NCI-H1436 treated with DMSO at 0.1 percent for 48 hours (cell line): ENCODE measurements at places on chromosomes 2 and 18.
A peak's percentile ranks its signal among the peaks of the same experiment; 100 is the strongest.

GRCh38 chr2:162490761-162491470 lies 147.0 kb downstream of the GCA start:
- no peak for DNase-seq

GRCh38 chr2:147989809-147990403 lies 30.6 kb downstream of the ORC4 start:
- no peak for DNase-seq

DNA sequence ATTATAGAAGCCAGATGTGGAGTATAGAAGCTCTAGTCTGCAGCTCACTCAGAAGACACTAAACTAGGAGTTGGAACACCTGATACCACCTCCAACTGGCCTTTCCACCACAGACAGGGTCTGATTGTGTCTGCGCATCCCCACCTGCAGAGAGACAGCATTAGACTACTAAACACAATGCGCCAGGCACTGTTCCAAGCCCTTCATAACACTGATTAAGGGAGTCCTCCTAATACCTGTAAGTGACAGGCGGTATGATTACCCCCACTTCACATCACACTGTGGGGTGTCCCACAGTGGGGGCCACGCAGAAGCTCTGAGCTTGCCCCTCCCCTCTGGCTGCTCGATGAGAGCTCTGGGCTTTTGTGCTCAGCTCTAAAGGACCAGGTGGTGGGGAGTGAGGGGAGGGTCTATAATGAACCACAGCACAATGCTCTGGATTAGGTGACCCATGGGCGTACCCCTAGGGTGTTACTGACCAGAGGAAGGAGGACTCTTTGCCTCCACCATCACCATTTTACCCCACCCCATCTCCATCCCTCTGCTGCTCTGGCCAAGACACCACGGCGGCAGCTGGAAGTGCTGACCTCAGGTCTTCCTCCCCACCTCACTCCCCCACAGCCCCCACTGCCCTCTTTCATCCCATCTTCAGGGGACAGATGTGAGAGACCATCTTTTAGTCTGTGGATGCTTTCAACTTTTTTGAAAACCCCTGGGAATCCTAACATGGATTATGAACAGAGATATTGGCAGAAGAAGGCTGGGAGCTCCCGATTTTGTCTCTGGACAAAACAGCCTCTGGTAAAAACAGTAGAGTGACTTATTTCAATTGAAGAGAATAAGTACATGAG lies 145.1 kb downstream of the GFPT1 start:
- peak; percentile 3 for DNase-seq

DNA sequence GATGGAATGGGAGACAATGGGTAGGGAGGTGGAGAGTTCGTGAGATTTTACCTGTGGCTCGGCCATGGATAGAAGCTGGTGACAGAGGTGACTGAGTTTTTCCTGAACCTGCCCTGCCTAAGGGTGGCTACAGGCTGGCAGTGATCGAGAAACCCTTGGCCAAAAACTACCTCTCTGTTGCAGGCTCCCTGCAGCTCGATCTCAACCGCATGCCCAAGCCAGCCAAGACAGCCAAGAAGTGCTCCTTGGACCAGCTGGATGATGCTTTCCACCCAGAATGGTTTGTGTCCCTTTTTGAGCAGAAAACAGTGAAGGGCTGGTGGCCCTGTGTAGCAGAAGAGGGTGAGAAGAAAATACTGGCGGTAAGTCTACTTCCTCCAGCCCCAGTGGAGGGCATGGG lies 225.5 kb downstream of the DYSF start:
- no peak for DNase-seq

DNA sequence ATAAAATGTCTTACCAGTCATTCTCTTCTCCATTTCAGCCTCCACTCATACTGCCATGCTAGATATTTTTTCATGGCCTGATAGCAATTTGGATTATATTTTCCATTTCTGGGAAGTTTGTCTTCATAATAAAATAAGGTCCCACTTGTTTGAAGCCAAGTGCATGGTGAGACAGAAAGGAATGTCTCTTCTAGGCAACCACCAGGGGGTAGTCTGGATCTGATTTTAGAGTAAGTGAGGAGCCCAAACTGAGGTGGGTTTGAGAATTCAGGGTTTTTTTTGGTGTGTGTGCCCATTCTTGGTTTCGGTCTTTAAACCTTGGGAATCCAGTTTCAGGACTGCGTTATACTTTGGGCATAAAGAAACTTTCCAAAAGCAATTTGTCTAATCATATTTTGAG lies 315.5 kb downstream of the RPRM start:
- DNase-seq: no peak

DNA sequence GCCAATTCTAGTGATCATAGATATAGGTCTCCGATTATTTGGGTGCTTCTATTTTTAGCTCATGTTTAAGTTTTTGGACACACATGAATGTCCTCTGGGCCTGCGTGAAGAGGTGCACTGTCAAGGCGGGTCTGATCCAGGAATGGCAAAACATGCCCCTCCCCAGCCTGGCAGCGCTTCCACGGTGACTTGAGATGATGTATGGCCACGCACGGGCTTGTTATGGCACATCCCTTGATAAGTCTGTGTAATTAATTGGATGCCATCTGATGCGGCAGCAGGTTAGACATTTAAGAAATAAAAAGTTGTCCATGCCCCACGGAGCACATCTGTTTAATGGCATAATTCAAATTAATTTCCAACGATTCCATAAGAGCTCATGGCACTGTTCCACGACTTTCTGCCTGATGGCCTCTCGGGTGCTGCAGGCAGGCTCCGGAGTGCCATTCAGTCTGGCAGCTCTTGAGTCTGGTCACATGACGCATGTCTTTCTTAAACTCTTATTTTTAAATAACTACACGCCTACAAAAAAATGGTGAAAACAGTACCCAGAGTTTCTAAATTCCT lies 151.4 kb downstream of the ACKR3 start:
- no peak for DNase-seq

GRCh38 chr2:223647258-223647952 lies 45.2 kb upstream of the SCG2 start:
- DNase-seq: no peak

- DNase-seq: no peak
Observed at GRCh38 chr2:181037922-181038321, 57.5 kb downstream of the UBE2E3 start.

GRCh38 chr2:147501968-147502367 lies 342.9 kb upstream of the ACVR2A start:
- no peak for DNase-seq

GRCh38 chr18:35123811-35124210 lies 82.6 kb downstream of the MAPRE2 start:
- DNase-seq: no peak

GRCh38 chr18:13834496-13835015 lies 10.6 kb downstream of the MC5R start:
- no peak for DNase-seq

DNA sequence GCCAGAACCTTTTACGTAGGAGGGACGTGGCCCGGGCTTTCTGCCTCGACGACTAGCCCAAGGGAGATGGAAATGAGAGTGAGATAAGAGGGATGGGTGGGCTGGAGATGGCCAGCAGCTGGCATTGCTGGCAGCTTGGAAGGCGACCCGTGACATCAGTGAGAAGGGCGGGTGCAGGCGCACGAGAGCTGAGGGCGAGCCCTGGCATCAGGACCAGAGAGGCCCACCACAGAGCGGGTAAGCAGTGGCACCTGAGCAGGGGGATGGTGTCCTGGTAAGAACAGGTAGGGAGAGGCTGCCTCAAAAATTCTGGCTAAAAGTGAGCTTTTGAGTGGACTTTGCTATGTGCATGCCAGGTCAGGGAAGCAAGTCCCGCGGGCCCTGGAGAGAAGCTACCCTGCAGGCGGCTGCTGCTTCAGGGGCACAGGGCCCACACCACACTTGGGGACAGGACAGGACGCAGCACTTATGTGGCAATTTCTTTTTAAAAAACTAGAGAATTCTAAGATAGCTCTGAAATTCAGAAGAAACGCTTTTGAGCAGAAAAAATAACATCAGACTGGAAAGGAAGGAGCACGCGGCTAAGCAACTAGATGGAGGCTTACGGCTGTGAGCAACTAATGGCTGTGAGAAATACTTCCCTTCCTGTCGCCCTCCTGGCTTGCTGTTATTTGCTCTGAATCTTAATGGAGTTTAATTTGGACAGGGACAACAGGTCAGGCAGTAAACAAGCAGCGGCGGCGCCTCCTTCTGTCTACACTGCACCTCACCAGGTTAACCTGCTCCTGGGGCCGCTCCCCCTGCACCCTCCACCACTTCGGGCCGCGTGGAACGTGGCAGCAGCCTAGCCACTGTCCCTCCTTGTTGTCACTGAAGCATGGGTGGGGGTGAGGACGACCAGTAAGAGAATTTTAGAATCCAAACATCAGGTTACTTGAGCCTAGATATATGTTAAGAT lies 20.5 kb downstream of the THAP4 start:
- DNase-seq: no peak

DNA sequence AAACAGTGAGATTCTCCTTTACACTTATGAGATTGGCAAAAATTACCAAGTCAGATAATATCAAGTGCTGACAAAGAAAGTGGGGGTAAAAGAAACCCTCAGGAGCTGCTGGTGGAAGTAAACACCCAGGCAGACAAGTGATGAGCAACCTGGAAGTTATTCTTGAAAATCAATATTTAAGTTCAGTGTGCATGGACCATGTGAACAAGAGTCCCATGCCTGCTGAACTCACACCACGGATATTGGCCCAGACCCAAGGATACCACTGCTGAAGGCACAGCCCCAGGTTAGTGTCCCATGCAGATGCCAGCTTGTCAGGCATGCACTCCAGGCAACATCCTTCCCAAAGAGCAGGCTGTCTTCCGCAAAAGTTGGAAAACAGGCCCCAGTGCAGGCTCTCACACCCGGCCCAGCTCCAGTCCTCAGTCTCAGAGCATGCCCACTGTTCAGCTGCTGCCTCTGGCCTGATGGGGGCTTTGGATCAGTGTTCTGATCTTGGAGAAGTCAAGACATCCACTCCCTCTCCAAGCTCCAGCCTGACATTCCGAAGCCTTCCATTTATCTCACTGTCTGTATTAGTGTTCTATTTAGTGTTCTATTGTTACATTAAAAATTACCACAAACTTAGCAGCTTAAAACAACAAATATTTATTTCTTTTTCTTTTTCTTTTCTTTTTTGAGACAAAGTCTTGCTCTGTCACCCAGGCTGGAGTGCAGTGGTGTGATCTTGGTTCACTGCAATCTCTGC lies 70.0 kb downstream of the HS1BP3 start:
- no peak for DNase-seq

GRCh38 chr18:80070825-80071224 lies 36.6 kb downstream of the RBFA start:
- DNase-seq: no peak
